ENCODE measurements at places on chromosomes 12 and 14. TPM values are rescaled to one million over a fixed set of nuclear protein-coding genes. Genes with fewer than 3 reads are reported as not detected.

GRCh38 chr12:78149459-78149858, 318.8 kb downstream of the NAV3 start:
- H3K27me3 ChIP-seq = no peaks in the 10 kb centered on the region
- no peaks in the 10 kb centered on the region for H3K36me3 ChIP-seq
- no peak for DNase-seq

DNA sequence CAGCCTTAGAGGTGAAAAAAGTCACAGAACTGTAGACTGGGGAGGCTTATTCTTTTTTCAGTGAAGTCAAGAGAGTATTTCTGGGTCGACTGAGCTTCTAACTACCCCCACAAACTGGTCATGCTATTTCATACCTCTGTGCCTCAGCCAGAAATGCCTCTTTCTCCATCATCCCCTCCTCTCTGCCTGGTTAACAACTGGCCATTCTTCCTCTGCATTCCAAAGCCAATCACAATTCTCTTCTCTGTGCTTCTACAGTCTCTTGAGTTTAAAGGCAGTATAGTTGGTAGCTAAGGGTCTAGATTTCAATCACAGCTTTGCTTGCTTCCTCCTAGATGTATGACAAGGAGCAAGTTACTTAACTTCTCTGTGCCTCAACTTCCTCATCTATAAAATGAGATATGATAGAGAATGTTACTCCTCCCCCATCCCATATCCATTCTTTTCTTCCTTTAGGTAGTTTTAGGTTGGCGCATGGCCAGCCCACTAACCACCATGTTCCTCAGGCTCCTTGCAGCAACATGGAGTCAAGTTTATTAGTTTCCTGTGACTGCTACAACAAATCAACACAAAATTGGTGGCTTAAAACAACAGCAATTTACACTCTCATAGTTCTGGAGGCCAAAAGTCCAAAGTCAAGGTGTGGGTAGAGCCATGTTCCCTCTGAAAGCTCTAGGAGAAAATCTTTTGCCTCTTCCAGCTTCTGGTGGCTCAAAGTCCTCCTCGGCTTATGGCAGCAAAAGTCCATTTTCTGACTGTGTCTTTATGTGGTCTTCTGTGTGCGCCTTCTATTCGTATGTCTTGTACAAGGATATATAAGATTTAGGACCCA, 62.5 kb downstream of the ITPR2 start:
- no peak for DNase-seq
- no peak overlapping the region for H3K4me3 ChIP-seq

Gene RBM19
- total RNA-seq = 66.9 TPM

DNA sequence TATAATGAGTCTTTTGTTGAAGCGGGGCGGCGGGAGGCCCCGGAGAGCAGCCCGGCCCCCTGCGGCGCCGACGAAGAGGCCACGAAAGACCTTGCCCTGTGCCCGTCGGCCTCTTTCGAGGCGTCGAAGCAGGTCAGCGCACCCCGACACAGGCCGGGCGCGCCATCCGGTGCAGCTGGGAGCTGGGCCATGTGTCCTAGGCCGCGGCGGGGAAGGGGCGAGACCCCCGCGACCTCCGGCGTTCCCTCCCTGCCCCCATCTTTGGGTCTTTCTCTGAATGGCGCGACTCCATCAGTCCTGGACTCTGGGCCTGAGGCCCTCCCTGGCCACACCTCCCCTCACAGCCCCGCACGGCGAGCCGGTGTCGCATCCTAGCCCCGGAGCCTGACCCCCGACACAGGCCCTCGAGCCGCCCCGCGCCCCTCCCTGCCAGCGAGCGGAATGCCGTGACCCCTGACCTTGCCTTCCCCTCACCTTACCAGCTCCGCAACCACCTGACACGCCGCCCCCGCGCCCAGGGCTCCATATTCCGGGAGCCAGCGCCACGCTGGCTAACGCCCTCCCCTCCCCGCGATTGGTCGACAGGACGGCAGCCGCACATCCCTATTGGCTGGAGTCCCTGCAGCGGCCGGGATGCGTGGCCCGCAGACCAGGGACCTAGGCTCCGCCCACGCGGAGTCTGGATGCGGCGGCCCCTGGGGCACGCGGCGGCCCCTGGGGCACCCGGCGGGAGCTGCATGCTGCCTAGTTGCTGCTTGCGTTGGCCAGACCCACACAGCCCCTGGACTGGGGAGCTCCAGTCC, at the start of gene SLC11A2:
TSS of gene SLC11A2 (minus strand) at position 549 of the 803 bp plus-strand sequence. CDS start 15,656 bp downstream, outside the sequence.
- peaks cover 48% of the 10 kb centered on the region for H3K4me1 ChIP-seq
- H3K36me3 ChIP-seq = peaks cover 8% of the 10 kb centered on the region
- peak within 1 kb of the TSS; percentile 95 for H3K27ac ChIP-seq
- peak; percentile 96 for DNase-seq

Gene KRT74
- total RNA-seq = not detected

DNA sequence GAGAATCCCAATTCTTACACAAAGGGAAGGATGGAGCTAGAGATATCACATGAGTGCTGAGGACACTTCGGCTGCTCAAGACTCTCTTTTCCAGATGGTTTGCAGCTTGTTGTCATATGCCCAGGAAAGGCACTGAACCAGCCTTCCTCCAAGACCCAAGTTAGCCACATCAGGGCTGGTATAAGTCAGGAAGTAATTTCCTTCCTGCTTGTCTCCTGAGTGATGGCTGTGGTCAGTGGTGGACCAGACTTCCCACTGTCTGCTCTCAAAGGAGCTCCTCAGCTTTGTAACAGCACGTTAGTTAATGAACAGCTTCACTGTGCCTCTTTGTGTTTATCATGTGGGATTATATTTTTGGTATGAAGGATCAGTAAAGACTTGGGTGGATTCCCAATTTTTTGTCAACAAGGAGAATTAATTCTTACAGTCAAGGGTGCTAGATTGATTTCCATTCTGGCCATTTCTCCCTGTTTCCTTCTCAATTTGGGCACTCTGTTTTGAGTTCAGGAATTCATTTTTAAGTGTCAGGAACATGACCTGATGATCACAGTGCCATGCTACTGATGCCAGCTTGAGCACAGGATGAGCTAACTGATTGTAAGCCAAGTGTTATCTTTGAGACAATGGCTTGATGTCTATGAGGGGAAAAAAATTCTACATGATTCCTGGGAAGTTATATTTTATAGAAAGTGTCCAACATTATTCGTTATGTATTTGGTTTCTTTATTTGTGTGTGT, 145.8 kb downstream of the GCH1 start:
- no peak overlapping the region for H3K4me3 ChIP-seq
- peaks cover 12% of the 10 kb centered on the region for H3K4me1 ChIP-seq
- no peak for DNase-seq
- H3K36me3 ChIP-seq = peaks cover 5% of the 10 kb centered on the region
- no peak overlapping the region for H3K27ac ChIP-seq

DNA sequence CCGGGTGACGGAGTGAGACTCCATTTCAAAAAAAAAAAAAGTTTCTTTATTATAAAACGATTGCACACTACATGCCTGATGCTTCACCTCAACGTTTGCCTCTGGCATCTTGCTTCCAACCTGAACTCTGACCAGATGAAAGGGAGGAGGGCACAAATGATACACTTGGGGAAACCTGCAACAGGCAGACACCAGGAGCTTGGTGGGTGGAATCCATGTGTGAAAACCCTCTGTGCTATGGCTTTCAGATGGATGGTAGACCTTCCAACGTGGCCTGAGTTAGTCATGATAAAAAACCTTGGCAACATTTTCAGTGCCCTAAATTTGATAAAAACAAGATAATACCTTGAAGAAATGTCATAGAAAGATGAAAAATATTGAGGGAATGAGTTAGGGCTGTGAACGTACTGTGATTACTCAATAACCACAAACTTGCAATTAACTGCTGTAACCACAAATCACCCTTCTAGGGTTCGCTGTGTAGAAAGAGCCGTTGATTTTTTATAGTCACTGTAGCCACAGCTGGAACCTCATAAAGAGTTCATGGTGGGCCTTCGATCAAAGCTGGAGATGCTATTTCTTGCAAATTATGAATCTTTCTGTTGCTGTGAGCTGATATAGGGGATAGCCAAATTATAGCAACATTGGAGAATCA, 26.1 kb upstream of the GZMB start:
- peaks cover 54% of the 10 kb centered on the region for H3K4me1 ChIP-seq
- no peak for DNase-seq
- peaks cover 5% of the 10 kb centered on the region for H3K36me3 ChIP-seq
- H3K27ac ChIP-seq = peak overlapping the region; percentile 70
- H3K27me3 ChIP-seq = peaks cover 5% of the 10 kb centered on the region

Gene PTPRR
- total RNA-seq = not detected

- no peak overlapping the region for H3K27ac ChIP-seq
- H3K4me3 ChIP-seq = no peak overlapping the region
- DNase-seq = no peak
- H3K4me1 ChIP-seq = no peaks in the 10 kb centered on the region
Measured at GRCh38 chr12:67410667-67411067, 141.5 kb downstream of the CAND1 start.

Gene SOAT2
- 6.7 TPM for total RNA-seq

Gene KRT6C
- not detected for total RNA-seq

DNA sequence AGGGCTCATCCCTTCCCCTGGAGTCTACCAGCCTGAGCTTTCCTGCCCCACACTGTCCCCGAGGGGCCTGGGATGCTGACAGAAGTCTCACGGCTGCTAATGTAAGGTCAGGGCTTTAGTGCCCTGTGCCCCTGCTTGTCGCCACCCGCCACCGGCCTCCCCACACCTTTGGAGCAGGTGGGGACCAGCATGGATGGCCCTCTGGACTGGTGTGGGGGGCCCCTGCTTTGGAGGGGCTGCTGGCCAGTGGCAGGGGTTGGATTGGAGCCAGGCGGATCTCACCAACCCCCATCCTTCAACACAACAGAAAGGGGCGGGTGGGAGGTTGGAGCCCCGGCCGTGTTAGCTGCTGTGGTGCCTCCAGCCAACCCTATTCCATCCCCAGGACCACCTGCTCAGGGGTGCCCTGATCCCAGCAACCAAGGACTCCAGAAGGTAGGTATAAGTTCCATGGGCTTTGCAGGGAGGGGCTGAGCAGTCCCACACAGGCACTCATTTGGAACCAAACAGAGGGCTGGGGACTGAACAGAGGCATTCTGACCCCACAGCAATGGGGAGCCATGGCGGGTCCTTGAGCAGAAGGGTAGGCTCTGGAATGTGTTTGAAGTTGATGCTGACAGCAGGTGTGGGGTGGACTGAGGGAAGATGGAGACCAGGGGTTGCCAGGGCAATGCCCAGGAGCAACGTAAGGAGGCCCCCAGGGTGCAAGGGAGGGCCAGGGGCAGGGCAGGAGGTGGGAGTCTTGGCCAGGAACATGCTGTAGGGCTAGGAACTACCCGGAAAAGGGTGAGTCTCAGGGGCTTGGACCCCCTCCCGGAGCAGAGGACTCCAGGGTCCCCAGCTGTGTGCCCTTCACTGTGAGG, 145.1 kb upstream of the C14orf180 start:
- no peaks in the 10 kb centered on the region for H3K36me3 ChIP-seq
- H3K4me3 ChIP-seq = no peak overlapping the region

DNA sequence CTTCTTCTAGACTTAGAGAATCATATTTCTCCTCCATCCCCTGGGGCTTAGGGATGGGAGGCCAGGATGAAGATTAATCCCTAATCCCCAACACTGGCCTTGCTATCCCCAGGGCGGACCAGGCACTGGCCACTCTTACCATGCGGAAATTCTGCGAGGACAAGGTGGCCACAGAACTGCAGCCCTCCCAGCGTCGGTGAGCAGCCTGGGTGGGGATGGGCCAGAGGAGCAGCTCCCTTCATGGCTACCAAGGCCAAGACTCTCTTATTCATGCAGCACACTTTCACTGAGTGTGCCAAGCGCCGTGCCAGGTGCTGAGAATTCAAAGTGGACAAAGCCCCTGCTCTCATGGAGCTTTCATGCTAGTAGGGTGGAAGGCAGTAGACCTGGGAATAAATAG, 7.0 kb downstream of the TNS2 start:
- no peaks in the 10 kb centered on the region for H3K27me3 ChIP-seq
- H3K27ac ChIP-seq = no peak overlapping the region
- no peaks in the 10 kb centered on the region for H3K36me3 ChIP-seq
- peaks cover 6% of the 10 kb centered on the region for H3K4me1 ChIP-seq
- H3K4me3 ChIP-seq = no peak overlapping the region
- DNase-seq = no peak

DNA sequence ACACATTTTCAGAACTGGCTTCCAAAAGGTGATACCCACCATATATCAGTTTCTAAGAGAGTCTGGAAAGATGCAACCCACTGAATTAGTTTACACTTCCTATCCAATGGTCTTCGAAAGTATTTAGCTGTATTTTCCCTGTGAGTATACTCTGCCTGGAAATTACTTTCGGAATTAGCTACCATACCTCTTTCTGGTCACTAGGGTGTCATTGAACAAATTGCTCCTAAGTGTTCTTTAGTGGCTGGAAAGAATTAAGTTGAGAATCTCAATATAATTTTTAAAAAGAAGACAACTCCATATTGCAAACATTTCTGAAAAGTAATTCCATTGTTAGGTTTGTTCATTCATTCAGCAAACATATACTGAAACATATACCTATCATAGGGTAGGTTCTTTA, 283.1 kb upstream of the SSTR1 start:
- no peak for DNase-seq
- H3K36me3 ChIP-seq = no peaks in the 10 kb centered on the region
- no peaks in the 10 kb centered on the region for H3K4me1 ChIP-seq
- H3K27me3 ChIP-seq = peaks cover 3% of the 10 kb centered on the region

Gene A2ML1
- total RNA-seq = not detected

DNA sequence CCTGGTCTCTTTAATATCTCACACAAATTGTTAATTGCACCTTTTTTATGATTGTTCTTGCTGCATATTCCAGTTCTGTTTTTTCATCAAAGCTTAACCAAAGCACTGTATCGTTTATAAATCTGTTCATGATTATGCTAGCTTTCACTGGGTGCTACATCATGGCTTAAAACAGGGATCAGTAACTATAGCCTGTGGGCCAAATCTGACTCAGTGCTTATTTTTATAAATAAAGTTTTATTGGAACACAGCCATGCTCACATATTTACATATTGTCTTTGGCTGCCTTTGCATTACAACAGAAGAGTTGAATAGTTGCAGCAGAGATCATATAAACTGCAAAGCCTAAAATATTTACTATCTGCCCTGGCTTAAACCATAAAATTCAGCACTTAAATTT, 183.4 kb upstream of the NRXN3 start:
- peaks cover 3% of the 10 kb centered on the region for H3K27me3 ChIP-seq
- H3K27ac ChIP-seq = no peak overlapping the region
- no peak for DNase-seq
- no peaks in the 10 kb centered on the region for H3K36me3 ChIP-seq

Gene IL31
- not detected for total RNA-seq

Gene RIPK3
- 6.5 TPM for total RNA-seq

Gene LMO3
- not detected for total RNA-seq

GRCh38 chr14:38611928-38612327, 356.0 kb upstream of the CLEC14A start:
- no peaks in the 10 kb centered on the region for H3K36me3 ChIP-seq
- no peaks in the 10 kb centered on the region for H3K27me3 ChIP-seq
- H3K27ac ChIP-seq = no peak overlapping the region
- H3K4me1 ChIP-seq = no peaks in the 10 kb centered on the region

Gene SERPINA10
- total RNA-seq = not detected

DNA sequence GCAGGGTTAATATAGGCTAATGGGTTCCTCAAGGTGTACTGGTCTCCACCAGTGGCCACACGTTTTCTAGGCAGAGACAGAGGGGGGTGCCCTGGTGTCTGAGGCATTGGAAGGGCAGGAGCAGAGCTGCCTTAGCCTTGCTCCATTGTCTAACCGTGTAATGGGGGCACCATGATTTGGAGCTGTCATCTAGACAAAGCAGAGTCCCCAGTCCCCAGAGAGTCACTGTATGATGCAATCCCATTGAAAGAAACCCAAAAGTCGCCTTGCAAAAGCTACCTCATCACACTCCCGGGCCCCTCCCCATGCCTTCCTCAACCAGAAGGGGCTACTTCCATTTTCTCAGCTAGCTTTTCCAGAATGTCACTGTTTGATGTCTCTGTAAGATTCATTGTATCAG, 487.1 kb downstream of the AACS start:
- no peaks in the 10 kb centered on the region for H3K4me1 ChIP-seq
- no peak for DNase-seq
- no peak overlapping the region for H3K27ac ChIP-seq
- H3K27me3 ChIP-seq = peaks cover 6% of the 10 kb centered on the region
- H3K36me3 ChIP-seq = no peaks in the 10 kb centered on the region

All from activated CD8-positive, alpha-beta T cell treated with anti-CD3 and anti-CD28 coated beads for 36 hours (primary cell).